ENCODE measurements at places on chromosomes 16 and 17.

DNA sequence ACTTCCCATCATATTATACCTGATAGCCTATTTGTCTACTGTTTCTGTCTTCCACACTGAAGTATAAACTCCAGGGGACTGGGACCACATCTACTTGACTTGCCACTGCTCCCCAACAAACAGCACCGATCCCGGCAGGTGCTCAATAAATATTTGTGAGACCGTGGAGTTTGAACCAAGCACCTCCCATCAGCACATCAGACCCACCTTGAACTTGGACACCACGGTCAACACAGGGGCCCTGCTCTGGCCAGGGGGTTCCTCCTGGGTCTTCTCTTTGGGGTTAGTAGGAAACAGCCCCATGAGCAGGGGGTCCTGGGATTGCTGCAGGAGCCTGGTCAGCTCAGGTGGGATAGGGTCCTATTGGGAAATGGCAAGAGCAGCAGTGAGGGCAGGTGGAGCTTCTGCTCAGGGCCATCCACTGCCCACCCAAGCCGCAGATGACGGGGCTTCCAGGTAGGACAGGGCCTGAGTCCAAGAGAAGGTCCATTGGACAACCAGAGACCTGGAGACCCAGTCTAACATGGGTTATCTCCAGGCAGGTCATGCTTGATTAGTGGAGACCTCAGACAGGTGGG, 19.9 kb downstream of the ZNHIT3 start:
- no peak for DNase-seq

GRCh38 chr17:66398617-66399016, 96.2 kb downstream of the PRKCA start:
- no peak for DNase-seq

- no peak for DNase-seq
These were observed 12.9 kb downstream of the GNGT2 start for GRCh38 chr17:49197346-49197998.

DNA sequence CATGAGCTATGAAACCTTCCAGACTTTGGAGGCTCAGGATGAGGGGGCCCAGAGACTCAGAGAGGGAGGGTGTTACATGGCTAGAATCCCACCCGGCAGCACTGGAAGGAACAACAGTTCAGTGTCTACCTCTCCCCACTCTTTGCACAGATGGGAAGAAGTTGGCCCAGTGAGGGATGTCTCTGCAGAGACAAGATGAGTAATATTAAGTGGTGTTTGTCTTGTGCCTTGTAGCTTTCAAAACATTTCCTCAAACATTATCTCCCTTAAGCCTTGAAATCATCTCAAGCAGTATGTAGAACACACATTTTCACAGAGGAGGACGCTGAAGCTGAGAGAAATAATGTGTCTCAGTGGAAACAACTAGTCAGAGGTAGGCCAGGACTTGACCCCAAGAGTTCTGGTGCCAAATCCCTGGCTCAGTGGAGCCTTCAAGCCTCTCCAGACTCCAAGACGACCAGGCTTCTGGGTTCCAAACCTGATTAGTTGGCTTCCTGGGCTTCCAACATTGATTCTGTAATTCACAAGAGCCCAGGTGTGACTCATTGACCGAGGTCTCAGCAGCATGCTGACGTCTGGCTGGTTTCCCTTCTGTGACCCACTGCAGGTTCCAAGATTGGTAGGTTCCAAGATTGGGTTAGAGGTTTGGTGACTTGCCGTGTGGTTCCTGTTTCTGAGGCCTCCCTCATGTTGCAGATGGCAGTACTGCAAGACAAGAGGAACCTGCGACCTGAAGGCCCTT, 7.4 kb downstream of the RNF112 start:
- peak; percentile 22 for DNase-seq

GRCh38 chr17:82235056-82235774, 6.4 kb downstream of the SLC16A3 start:
- DNase-seq: no peak

DNA sequence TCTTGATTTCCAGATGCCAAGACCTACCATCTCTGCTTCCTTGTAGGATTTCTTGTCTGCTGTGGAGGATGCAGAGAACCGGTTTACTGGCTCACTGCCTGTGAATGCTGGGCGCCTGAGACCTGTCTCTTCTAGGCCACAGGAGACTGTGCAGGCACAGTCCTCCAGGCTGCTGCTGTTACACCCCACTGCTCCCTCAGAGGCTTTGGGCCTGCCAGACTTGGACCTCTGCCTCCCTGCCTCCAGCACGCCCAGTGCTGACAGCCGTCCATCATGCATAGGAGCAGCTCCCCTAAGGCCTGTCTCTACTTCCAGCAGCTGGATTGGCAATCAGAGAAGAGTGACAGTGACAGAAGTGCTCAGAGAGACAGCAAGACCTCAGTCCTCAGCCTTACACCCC, 6.1 kb downstream of the HROB start:
- no peak for DNase-seq

- no peak for DNase-seq
These were observed 251.5 kb downstream of the CA10 start for GRCh38 chr17:51907041-51907440.

GRCh38 chr17:19718613-19719354, 2.4 kb upstream of the SLC47A2 start:
- DNase-seq: no peak

DNA sequence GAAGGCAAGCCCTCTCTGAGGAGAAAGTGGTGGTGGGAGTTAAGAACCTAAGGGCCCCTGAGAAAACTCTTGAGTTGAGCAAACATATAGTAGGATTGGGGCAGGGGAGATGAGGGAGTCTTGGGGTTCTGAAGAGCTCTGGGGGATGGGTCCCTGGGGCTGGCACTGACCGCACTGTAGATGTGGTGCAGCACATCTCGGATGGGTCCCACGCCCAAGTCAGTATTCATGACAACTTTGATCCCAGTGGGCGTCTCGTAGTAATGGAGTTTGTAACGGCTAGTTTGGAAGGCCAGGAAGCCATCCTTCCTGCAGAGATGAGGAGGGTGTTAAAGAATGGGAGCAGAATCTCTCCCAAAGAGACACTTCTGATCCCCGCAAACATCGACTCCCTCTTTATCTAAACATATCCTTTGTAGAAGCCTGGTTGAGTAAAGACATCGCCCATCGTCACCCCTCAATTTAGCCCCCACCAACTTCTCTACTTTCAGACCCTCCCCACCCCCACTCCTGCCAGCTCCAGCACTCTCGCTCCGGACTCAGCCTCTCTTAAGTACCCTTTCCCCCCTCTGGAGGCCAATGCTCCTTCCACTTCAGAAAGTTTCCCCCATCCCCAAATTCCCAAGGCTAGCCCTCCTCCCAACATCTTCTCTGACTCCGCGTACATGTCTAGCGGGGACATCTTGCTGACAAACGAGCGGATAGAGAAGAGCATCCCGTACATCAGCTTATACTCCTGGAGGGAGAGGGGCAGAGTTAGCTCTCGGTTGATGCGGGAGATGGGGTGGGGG, 710 bp downstream of the TRAPPC1 start:
- no peak for DNase-seq
